ENCODE measurements at places on chromosomes 16 and 17.

- no peak for DNase-seq
Measured at GRCh38 chr17:62625184-62625869, 2.1 kb upstream of the MRC2 start.

- no peak for DNase-seq
Measured at GRCh38 chr16:63938661-63939060, 1183.2 kb downstream of the CDH11 start.

DNA sequence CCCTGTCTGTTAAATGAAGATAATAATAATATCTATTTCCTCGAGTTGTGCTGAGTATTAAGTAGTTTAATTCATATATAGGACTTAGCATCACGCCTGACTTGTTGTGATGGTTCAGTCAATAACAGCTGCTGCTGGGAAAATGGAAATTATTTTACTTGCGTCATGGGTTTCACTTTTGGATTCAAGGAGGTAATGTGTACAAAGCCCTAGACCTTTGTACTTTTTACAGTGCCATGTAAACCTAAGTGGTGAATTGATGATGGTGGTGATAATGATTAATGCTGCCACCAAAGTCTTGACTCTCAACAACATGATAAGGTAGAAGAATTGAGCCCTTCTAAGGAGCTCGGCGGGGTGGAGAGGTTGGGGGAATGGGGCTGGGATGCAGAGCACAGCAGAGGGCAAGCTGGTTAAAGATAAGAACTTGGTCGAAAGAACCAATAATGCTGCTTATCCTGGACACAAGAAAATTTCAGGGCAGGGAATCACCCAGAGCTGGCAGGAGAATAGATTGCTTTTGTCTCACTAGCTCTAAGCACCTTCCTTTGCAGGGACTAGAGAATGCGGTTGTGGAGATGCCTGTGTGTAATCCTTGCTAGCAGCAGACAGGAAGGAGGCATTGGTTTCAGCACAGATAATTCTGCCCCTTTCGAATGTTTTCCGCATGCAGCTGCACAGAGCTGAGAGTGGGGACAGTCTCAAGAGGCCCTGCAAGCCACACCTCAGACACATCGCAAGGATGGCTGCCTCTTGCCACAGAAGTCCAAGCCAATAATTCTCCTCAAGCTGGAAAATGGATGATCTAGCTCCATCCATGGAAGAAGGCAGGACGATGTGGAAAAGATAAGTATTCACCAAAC, 187.1 kb downstream of the TMEM114 start:
- no peak for DNase-seq

GRCh38 chr16:75312875-75313274, 61.5 kb upstream of the BCAR1 start:
- no peak for DNase-seq

- no peak for DNase-seq
Measured at GRCh38 chr16:81765111-81765919, 13.8 kb upstream of the PLCG2 start.

GRCh38 chr16:81238296-81239011, at the start of gene BCO1:
BCO1 (plus strand) TSS chr16:81238689; CDS start chr16:81238909, 220 bp downstream.
- DNase-seq, result no peak

- DNase-seq, result no peak
Measured at GRCh38 chr17:38746849-38747462, 1.2 kb downstream of the PCGF2 start.

- DNase-seq, result no peak
Measured at GRCh38 chr17:78005452-78006171, 47.1 kb downstream of the TNRC6C start.

All from stimulated activated CD4-positive, alpha-beta T cell treated with anti-CD3 and anti-CD28 coated beads, TNF-alpha, amount 100 ng/mL, for 24 hours (primary cell).